Sciatic nerve (tissue), 2 donors: ENCODE measurements at places on chromosomes 3 and 15.

- DNase-seq: no peak
Observed at GRCh38 chr3:4532535-4533112, 39.5 kb downstream of the ITPR1 start.

DNA sequence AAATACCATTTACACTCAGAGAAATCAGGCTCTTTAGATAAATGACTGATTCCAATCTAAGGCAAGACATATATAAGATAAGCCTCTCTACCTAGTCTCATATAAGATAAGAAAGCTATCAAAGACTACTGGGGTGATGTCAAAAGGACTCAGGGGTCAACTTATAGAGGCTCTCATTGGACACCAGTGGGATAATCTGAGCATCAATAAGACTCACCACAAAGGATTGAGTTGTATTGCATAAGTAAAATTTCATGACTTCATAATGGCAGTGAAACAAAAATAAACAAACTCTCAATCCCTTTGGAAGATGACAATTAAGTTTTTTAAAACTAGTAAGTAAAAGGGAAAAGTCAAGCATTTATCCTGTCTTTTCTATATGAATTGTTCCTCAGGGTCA lies 317.8 kb downstream of the SHQ1 start:
- no peak for DNase-seq

DNA sequence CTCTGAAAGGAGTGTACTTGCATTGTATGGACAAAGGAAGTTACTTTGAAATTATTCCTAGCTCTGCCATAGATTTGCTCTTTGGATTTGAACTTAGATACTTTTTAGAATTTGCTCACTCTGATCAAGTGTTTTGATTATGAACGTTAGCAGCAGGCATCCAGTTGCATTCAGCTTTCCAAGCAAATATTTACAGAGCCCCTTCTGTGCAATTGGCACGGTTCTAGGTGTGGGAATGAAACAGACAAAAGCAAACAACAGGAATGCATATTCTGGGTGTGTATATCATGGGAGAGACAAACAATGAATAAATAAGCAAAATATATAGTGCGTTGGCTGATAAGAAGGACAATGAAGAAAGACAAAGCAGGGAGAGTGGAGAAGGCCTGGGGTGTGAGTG lies 125.5 kb upstream of the ADAMTS9 start:
- no peak for DNase-seq

DNA sequence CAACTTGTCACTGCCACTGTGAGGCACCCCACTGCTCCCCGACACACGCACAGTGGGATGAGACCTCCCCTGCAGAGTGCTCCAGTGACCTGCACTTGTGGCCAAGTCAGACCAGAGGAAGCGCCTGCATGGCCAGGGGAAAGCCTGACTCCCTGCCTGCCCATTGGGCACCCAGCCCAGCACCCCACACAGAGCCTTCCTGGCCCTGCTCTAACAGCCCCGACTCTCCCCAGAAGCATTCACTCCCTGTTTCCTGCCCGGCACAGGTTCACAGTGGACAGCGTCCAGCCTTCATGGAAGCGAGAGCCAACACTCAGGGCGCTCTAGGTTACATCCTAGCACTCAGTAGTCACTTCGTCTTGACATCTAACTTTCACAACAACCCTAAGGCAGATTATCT lies 27.8 kb downstream of the RBPMS2 start:
- DNase-seq: no peak

- no peak for DNase-seq
Observed at GRCh38 chr3:57689367-57690053, 3.4 kb downstream of the DENND6A start.

GRCh38 chr3:112948346-112948838 lies 26.5 kb downstream of the CD200R1 start:
- no peak for DNase-seq

- no peak for DNase-seq
Observed at GRCh38 chr15:79896131-79896633, 632 bp downstream of the MTHFS start.

DNA sequence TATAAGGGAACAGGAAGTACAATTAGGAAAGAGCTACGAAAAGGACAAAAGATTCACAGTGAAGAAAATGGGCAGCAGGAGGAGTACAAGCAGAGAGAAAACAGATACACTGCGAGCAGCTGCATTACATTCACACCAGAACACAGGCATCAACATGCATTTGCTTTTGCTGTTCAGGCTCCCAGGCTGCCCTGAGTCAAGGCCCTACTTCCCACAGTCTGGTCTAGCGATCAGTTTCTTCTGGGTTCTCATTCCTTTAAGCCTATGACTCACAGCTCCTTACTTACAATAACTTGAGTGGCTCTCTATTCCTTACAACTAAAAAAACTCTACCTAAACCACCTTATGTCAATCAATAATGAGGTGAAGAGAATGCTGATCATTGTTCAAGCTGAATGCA lies 24.5 kb upstream of the ZNF445 start:
- no peak for DNase-seq

DNA sequence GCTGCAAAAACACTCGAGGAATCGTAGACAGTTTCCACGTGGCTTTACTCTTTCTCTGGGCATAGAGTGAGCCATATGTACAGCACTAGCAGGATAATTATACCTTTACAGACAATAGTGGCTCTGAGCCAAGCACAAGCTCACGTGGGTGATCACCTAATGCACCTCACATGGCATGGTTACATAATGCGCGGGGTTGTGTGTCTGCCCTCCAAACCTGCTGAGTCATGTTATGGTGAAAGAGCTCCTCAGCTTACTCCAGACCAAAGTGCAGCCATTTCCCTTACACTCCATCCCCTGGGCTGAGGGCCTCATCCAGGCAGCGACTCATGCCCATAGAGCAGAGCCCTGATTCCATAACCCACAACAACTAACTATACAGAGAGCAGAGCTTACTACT lies 1458.4 kb upstream of the CADM2 start:
- DNase-seq: no peak

DNA sequence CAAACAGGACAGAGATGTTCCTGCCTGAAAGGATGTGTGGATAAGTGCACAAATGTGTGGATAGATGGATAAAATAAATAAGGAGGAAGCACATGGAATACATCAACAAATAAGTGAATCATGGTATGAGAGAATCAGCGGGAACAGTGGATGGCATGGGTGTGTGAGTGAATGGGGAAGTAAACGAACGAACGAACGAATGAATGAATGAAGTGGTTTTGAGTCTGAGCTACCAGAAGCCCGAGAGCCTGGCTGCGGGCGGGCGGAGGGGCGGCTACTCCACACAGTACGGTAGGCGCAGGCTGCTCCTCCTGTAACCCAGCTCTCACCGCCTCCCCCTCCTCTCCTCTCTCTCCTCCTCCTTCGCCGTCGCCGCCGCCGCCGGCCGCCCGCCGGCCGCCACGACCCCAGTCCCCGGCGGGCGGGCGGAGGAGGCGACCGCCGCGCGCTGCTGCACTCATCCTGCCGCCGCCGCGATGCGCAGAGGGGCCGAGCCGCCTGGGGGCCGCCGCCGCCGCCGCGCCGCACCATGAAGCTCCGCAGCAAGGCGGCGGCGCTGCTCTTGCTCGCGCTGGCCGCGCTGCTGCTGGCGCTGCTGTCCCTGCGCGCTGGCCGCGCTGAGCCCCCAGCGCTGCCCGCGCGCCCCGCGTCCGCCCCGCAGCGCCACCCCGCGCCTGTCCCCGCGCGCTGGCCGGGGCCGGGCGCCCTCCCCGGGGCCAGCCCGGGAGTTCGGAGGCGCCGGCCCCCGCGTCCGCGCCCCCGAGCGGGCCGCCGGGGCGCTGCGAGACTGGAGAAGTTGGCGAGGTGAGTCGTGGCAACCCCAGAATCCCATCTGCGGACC lies at the start of gene GXYLT2:
Gene GXYLT2, plus strand, starts transcription at position 342 of the 841 bp plus-strand sequence. Its CDS starts 188 bp downstream, at position 530.
- peak; percentile 83 for DNase-seq

- no peak for DNase-seq
Observed at GRCh38 chr15:48992096-48992495, 28.4 kb upstream of the SHC4 start.

GRCh38 chr15:101013769-101014675 lies 94.9 kb downstream of the LRRK1 start:
- peak; percentile 53 for DNase-seq

GRCh38 chr15:70121624-70122302 lies 24.0 kb upstream of the TLE3 start:
- DNase-seq: peak; percentile 75

GRCh38 chr3:473033-473800 lies 276.7 kb downstream of the CHL1 start:
- no peak for DNase-seq
